ENCODE measurements at places on chromosomes 11 and 22.
A peak's percentile ranks its signal among the peaks of the same experiment; 100 is the strongest.

DNA sequence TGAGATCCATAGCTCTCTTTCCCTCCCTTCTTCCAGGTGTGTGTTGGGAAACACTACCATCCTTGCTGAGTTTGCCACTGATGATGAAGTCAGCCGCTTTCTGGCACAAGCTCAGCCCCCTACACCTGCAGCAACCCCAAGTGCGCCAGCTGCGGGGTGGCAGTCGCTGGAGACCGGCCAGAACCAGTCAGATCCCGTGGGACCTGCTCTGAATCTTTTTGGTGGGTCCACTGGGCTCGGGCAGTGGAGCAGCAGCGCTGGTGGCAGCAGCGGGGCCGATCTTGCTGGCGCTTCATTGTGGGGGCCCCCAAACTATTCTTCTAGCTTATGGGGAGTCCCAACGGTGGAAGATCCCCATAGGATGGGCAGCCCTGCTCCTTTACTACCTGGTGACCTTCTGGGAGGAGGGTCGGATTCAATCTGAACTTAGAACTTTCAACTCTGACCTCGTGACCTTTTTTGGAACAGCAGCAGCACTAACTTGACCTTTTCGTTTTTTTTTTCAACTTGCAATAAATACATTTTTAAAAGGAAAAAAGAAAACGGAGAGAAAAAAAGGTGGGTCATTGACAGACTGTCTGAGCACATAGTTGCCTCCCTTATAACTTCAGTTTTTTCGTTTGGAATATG lies 23.4 kb upstream of the ADSL start:
- no peak for ATAC-seq

GRCh38 chr22:22926370-22927195 lies 39.0 kb downstream of the IGLL5 start:
- no peak for ATAC-seq

GRCh38 chr11:68137833-68138232 lies 16.6 kb upstream of the CHKA start:
- ATAC-seq: no peak

GRCh38 chr22:19187716-19188563 lies 9.4 kb upstream of the SLC25A1 start:
- no peak for ATAC-seq

DNA sequence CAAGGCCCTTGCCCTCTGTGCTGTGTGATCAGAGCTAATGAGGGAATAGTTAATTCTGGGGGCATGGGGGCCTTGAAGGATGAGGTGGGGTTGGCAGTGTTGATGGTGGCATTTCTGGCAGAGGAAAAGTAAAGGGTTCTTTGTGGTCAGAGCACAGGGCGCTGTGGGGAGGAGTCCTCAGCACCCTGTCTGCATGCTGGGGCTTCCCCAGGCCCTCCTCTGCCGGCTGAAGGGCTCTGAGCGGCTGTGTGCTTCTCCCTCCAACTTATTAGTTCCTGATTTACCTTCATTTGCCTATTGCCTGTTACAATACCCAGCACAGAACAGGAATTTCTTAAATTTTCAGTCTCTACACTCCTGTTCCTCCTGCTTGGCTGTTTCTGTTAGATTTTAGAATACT lies 122.8 kb downstream of the HIPK3 start:
- ATAC-seq: peak; percentile 84

GRCh38 chr11:113675565-113675964 lies 30.5 kb downstream of the TMPRSS5 start:
- ATAC-seq: peak; percentile 34

DNA sequence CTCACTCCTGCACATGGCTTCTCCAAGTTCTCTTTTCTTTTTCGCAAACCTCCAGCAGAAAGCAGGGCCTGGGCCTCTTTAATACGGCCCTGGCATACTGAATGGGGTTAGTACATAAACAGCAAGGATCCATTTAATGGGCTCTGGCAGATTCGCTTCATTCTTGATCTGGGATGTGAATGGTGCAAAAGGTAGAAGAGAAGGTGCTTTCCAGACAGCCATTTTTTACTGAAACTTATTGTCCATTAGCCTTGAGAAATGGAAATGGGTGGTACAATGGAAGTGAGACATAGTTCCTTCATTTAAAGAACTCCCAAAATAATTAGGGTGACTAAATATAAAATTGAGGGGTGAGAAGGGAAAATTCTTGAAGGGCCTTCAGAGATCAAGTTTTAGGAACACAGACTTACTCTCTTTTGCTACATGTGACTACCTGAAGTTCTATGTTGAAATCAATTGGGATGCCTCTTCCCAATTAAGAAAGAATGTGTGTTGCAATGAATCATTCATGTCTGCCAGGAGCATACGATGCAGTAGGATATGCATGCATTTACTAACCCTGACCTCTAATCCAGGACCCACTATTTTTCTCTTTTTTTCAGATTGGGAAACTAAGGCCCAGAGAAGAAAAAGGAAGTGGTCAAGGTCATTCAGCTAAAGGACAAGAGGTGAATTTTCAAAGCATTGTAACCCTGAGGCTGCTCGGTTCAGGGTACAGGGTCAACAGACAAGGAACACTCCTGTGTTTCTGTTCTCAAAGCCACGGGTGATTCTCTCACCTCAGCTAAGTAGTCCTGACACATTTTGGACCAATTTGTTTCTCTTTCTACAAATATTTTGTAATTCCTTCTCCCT lies 144.1 kb downstream of the BBOX1 start:
- ATAC-seq: no peak

DNA sequence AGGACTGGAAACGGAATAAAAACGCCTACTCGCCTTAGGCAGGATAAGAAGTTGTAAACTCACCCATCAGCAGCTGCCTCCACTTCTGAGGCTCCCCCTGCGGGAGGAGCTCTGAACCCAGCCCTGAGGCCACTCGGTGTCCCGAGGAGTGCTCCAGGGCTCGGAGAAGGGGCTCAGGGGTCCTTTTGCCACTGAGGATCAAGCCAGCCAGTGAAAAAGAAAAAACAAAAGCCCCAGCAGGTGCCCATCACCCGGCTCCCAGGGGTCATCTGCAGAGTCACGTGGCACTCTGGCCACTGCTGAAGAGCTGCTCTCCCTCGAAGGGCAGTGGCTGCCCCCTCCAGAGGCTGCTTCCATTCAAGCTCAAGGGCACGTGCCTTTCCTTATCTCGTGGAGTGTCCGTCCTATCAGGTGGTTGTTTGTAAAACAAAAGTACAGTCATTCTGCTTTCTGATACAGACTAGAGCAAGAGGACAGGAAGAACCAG lies 29.0 kb downstream of the NUP50 start:
- no peak for ATAC-seq
